ENCODE measurements at places on chromosomes 13 and 19. TPM values are rescaled to one million over a fixed set of nuclear protein-coding genes. Genes with fewer than 3 reads are reported as not detected.

GRCh38 chr19:40081411-40081810 is 9.3 kb downstream of the ZNF780A start:
- DNase-seq = no peak

DNA sequence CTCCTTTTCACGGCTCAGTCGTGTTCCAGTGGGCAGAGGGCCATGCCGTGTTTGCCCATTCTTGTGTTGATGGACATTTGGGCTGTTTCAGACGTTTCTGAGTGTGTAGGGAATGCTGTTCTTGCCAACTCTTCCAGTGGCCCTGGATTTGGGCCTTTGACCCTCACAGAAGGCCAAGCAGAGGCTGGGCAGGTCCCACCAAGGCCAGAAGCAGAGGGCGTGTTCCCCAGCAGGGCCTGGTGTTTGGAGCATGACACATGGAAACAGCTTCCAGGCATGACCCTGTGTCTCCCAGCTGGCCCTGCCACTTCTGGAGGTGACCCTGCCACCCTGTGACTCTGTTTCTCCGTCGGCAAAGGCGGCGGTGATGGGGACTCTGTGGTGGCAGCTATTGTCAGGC is 35.9 kb downstream of the EFNA2 start:
- no peak for DNase-seq

DNA sequence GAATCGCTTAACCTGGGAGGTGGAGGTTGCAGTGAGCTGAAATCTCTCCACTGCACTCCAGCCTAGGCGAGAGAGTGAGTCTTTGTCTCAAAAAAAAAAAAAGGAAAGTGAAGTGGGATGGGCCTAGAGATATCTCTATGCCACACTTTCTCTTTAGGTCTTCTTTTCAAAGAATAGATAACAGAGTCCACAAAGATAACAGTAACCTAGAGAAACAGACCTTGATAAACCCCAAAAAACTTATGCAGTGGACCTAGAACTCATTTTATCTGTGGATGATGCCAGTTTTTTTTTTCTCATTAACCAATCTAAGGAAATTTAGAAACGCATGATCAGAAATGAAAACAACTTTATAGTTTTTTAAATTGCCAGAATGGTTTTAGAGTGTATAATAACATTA is 227.4 kb downstream of the LHFPL6 start:
- DNase-seq = no peak

DNA sequence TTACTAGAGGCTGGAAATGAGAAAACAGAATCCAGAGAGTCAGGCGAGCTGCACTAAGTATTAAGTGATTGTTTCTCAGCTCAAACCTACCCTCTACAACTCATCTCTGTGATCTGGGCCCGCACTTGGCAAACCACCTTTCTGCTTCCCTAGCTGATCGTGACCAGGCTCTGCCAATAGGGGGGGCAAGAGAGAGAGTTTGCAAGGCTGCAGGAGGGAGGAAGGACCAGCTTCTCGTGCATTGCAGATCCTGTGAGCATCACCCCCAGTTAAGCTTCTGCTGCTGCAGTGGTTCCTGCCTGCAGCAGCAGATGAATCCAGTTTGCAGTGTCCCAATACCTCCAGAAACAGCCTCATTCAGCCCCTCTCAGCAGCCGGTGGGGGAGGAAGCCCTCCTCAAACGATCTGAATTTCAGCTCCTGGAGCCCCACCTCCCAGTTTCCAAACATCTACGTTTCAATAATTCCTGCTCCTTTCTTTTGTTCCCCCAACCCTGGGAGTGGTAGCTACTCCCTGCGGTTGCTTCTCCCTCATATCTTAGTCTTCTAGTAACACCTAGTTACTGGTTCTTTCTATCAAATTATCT is 20.0 kb downstream of the XRCC1 start:
- DNase-seq = peak; percentile 89

Gene REEP6
- 21.5 TPM for total RNA-seq

- DNase-seq = no peak
Observed at GRCh38 chr13:79740991-79741390, 260.0 kb downstream of the NDFIP2 start.

GRCh38 chr13:26562512-26562890 is 5.0 kb downstream of the WASF3 start:
- no peak for DNase-seq

DNA sequence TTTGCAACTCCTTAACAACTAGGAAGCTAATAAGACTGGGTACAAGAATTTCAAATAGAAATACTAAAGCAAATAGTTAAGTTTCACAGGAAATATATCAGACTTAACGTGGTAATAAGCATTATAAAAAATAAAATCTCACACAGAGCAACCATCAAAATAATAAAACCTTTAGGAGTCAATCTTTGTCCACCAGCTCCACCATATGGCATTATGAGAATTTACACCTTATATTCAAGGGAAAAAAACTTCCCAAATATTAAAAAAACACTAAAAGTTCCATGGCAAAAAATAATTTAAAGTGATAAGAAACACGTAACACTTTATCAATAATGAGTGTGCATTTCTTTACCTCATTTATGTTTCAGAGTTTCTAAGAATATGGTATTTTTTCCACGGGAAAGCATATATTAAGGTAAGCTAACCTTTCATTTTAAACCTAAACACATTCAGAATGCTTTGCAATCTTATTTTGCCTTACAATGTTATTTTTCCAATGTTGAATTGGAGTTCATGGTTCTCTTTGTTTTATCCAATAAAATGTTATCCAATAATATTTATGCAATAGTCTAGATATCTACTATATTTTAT is 423.2 kb upstream of the SGCG start:
- DNase-seq = no peak

Gene ARHGEF7
- 227 TPM for total RNA-seq

Measured in glutamatergic neuron (in vitro differentiated cells).